ENCODE measurements at places on chromosomes 5 and 9. TPM values are rescaled to one million over a fixed set of nuclear protein-coding genes. Genes with fewer than 3 reads are reported as not detected.

DNA sequence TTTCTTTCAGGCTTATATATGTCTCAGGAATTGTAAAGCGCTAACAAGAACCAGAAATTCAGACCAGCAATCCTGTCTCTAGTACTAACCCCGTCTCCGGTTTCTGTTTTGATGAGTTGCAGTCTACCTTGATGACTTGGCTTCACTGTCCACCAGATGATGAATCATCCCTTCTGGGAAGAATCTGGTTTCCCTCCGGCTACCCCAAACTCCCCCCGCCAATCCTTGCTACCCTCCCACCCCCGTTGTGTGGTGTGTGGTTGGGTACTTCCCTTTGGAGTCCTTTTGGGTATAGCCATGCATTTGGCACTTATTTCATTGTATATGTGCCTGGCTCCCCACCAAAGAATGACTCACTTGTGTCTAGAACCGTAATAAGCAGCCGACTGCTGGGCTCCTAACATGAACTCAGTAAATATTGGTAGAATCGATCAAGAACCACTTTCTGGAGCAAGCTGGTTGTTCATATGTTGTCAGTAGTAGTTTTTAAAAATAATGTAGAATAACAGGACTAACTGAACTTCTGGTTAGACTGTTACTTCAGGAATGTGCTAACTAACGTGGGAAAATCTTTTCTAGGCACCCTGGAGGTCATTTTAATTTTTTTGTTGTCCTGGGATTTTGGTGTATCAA is 8.3 kb upstream of the TGFBI start:
- DNase-seq = no peak

- DNase-seq = no peak
Observed at GRCh38 chr5:107570805-107571531, 99.8 kb downstream of the EFNA5 start.

DNA sequence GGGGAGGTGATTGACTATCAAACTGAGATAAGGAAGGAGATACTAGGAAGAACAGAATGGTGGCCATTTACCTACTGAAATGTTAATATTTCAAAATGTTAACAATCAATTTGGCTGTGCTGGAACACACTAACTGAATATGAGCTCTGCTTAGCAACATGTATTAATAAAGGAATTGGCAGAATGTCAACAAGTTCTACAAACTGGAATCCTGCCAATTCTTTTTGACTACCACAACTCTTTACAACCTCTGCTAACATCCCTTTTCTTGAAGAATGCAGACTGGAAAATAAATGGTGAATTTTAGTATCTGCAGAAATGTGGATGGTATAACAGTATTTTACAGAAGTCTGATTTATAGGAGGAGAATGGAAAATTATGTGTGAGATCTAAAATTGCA is 446.4 kb downstream of the ISL1 start:
- no peak for DNase-seq

DNA sequence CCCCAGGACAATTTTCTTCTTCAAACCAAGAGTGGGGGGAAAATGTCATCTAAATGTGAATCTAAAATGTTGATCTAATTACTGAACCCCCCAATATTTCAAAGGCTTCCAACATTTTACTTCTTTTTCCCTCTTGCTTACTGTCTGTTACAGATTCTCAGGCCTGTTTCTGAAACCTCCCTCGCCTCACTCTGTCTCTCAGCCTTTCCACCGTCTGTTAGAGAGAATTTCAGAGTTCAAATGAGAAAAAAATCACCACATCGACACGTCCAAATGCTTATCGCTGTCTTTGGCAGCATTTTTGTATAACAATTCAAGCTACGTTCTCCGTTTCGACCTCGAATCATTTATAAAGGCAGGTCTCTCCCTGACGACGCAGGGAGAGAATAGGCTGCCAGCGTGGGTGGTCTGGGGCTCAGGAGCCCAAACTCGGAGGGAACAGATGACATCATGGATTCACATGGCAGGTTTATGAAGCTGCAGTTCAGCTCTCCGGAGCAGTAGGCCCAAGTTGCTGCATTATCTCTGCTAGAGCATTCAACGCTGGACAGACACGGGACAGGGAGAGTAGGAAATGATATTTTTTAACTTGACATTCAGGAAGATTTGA is 139.8 kb downstream of the GAS1 start:
- DNase-seq = no peak

The SPATA31D1 gene
- not detected for total RNA-seq

Data from esophagus muscularis mucosa (tissue), 4 donors.